ENCODE measurements at places on chromosomes 3 and 15.

- DNase-seq, result no peak
Observed at GRCh38 chr15:46231786-46232185, 597.0 kb downstream of the SQOR start.

GRCh38 chr3:42829628-42830436 is 20.6 kb downstream of the ACKR2 start:
- DNase-seq, result no peak

GRCh38 chr15:33968224-33968623 is at the start of gene CHRM5:
Gene CHRM5 (plus strand): TSS chr15:33968497. CDS start chr15:34062718, 94,221 bp downstream.
- DNase-seq, result no peak

GRCh38 chr3:167032267-167032876 is 347.7 kb downstream of the ZBBX start:
- no peak for DNase-seq

- no peak for DNase-seq
Observed at GRCh38 chr3:7764115-7764514, 737.5 kb upstream of the LMCD1 start.

DNA sequence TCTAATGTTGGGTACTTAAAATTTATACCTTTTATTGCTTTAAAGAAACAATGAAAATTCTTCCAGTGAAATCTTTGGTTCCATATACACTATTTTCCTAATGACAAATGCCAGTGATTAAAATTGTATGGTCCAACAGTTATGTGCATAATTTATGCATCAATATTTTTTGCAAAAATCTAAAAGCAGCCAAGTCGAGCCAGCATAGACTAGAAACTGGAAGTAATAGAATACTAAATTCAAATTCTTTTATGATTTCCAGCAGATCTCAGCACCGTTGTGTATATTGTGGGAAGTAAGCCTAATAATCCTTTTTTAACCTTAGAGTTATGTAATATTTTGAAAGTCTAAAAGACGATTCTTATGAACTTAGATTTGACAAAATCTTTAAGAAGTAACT is 652.0 kb upstream of the GOLIM4 start:
- no peak for DNase-seq

DNA sequence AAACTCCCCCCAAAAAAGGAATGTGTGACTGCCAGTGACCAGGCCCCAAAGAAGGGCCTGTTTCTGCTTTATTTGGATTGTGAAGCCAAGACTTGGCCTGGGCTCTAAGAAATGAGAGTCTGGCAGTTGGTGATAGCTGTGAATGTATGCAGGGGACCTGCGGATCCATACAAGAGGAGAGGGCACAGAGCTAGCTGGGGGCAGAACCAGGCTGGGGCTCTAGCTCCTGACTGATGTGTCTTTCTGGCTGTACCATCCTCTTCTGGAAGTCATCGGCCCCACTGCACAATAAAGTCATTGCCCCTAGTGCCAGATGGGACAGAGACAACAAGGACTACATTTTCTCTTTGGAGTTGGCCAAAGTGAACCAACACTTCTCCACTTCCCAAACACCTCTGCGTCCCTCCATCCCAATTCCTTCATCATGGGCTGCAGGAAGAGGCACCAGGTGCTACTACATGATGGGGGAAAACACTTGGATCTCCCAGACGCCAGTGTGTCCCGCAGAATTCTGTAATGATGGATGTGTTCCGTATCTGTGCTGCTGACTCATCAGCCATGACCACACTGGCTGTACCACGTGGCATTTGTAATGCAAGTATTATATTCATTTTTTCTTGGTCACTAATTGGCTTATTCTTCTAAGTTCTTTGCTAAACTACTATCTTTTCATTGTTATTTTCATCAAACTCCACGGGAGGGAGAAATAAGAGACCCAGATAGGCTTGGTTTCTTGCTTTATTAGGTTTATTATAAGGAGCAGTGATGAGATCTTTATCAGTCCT is 1.7 kb upstream of the PLA2G4F start:
- DNase-seq, result no peak

- no peak for DNase-seq
Observed at GRCh38 chr3:118088696-118089095, 946.0 kb downstream of the IGSF11 start.

GRCh38 chr3:39577541-39577940 is 110.1 kb downstream of the MOBP start:
- no peak for DNase-seq

- no peak for DNase-seq
Observed at GRCh38 chr15:78007964-78008886, 69.3 kb downstream of the TBC1D2B start.

GRCh38 chr3:13764161-13764560 is 115.7 kb downstream of the WNT7A start:
- DNase-seq, result no peak

GRCh38 chr15:100198442-100198841 is 143.3 kb downstream of the ADAMTS17 start:
- DNase-seq, result no peak

- DNase-seq, result no peak
Observed at GRCh38 chr3:43015991-43016865, 37.1 kb downstream of the GASK1A start.

Data from activated CD4-positive, alpha-beta T cell treated with anti-CD3 and anti-CD28 coated beads for 36 hours (primary cell).